SK-N-DZ (cell line): ENCODE measurements at places on chromosomes 1 and 21.

GRCh38 chr1:44828841-44829440, 14.1 kb downstream of the PTCH2 start:
- no peak for DNase-seq

GRCh38 chr1:237972186-237972585, 81.5 kb upstream of the ZP4 start:
- DNase-seq: no peak

- DNase-seq: no peak
Observed at GRCh38 chr1:18479454-18479853, 1.3 kb upstream of the KLHDC7A start.

DNA sequence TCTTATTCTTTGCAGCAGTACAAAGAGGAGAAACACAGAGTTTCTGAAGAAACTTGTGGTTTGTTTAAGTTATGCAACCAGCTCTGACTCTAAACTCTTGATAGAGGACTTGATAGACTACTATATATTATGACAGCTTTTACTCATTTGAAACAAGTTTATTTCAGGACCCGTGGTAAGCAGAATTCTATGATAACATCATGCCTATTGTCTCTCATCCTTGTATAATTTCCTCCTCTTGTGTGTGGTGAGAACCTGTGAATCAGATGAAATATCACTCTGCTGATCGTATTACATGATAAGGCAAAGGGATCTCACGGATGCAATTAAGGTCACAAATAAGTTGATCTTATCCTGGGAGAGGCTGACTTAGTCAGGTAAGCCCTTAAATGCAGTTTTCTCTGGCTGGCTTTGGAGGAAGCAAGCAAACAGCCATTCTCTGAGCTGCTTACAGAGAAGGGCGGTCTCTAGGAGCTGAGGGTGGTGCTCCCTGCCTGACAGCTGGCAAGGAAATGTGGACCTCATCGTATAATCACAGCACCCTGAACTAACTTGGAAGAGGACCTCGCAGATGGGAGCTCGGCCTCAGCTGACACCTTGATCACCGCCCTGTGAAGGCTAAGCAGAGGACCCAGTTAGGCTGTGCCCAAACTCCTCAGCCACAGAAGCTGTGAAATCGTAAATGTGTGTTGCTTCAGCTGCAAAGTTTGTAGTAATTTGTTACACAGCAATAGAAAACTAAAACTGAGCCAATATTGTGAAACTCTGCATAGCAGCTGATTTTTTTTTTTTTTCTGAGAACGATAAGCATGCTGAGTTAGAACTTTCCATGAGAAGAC, 151.1 kb upstream of the DPT start:
- DNase-seq: peak; percentile 12

- DNase-seq: no peak
Observed at GRCh38 chr1:213987422-213987926, 299 bp upstream of the PROX1 start.

DNA sequence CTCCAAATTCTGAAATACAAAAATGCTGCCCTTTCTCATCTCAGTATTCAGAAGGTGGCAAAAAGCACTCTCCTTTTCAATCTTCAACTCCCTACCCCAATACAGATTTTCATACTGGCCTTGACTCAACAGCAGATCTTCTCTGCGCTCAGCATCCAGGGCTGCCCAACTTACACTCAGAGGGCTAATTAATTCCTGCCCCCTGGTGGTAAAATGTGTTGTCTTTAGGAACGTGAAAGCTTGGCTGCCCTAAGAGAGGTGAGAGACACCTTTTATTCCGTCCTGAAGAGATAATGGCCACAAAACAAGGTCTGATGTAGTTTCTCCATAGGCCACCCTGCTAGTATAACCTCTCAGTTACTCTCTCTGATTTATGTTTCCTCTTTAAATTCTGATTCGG, 25.0 kb downstream of the KRTAP24-1 start:
- peak; percentile 5 for DNase-seq

- DNase-seq: no peak
Observed at GRCh38 chr1:71242239-71242638, 161.4 kb upstream of the ZRANB2 start.

- DNase-seq: no peak
Observed at GRCh38 chr1:65924471-65924870, 131.8 kb downstream of the PDE4B start.

GRCh38 chr1:39348278-39348677, 143.2 kb upstream of the BMP8A start:
- DNase-seq: no peak

DNA sequence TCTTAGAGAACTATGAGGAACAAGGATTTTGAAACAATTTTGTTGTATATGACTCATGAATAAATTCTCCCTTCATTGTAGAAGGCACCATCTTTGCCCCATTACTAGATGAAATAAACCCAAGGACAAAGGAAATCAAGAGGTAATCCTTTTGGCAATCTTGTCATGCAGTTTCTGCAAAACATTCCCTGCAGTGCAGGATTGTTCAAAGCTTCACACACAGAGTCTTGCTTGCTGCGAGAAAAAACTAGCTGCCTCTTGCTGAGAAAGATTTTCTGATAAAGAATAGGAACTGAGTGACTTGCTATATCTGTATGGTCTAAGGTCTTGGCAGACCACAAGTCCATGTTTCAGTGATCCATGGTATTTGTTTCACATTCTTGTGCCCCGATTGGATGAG, 657.4 kb upstream of the ADGRL4 start:
- no peak for DNase-seq
